ENCODE measurements at places on chromosomes 3 and 15.

DNA sequence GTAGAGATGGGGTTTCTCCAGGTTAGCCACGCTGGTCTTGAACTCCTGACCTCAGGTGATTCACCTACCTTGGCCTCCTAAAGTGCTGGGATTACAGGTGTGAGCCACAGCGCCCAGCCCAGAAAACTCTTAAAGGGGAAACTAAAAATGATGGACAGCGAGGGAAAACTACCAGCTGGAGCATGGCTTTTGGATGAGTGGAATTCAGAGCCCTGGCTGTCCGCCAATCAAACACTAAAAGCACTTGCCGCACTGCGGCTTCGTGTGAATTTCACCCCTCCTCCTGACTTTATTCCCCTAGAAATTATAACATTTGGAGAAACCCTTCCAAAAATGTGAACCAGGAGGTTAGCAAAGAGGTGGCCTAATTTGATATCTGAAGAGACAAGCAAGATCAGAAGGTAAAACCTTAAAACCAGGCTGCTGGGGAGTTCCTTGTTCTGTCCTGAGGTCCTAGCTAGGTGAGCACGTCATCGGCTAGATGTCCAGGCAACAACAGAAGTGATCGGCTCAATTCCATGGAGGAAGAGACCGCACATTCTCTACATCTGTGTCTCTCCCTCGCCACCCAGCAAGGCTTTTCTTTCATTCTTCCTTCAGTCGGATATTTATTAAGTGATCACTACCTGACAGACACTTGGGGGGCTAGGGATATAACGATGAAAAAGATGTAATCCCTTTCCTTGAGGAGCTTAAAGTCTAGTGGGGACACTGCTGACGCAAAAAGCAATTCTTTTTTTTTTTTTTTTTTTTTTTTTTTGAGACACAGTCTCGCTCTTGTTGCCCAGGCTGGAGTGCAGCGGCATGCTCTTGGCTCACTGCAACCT is 1.7 kb downstream of the TM4SF19 start:
- no peak for DNase-seq

GRCh38 chr15:48625126-48625525 is 20.4 kb downstream of the FBN1 start:
- DNase-seq, result no peak

DNA sequence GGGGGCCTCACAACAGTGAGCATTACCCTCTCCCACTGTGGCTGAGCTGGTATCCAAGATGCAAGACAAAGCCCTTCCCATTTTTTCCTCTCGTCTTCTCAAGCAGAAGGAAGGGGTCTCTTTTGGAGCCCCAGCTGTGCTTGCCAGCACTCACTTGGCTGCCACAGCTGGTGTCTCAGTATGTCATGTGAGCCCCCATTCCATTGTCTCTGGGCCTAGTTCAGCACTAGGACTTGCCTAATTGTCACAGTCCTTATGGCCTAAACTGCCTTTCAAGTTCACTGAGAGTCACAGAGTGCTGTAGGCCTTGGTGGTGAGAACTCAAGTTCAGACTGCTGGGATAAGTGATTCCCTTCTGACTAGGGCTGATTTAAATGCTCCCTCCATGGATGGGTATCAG is 89.8 kb downstream of the ARHGEF26 start:
- DNase-seq, result no peak

DNA sequence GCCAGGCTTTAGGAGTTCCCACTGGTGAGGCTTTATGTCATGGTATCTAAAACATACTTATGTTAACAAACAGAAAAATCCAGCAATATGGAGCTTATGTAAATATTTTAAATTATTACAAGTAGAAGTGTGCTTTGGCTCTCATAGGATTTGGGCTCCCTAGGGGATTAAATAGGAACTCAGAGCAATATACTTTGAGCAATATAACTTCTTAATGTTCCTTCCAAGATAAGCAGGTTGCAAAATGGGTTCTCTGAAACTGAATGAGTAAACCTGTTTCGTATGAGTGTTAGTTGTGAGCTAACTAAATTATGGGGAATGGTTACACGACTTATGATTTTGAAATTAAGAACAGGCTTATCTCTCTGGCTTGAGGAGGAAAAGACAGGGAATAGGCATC is 366.1 kb upstream of the ZNF385D start:
- peak; percentile 6 for DNase-seq

DNA sequence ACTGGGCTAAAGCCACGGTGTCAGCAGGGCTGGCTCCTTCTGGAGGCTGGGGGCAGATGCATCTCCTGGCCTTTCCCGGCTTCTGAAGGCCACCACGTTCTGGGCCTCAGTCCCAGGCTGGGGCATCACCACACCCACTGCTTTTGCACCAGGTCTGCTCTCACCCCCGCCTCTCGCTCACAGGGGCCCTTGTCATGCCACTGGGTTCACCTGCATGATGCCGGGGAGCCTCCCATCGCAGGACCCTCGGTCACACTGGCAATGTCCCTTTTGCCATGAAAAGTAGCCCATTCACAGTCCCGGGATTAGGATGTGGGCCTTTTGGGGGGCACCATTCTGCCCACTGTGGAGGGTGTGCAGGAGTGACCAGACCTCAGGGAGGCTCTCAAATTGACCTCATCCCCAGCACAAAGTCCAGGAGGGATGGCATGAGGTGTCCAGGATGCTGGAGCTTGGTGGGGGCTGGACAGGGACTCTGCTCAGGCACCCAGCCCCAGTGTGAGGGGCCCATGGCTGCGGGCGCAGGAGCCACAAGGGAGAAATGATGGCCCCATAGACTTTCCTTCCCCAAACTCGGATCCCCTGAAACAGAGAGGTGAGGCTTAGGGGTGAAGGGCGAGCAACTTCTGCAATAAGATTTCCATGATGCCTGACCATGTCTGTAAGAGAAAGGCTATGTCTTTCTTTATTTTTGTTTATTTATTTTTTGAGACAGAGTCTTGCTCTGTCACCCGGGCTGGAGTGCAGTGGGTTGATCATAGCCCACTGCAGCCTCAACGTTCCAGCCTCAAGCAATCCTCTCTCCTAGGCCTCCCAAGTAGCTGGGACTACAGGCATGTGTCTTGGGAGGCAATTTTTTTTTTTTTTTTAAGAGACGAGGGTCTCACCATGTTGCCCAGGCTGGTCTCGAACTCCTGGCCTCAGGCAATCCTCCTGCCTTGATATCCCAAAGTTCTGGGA is 189.1 kb downstream of the GOLGA6L6 start:
- DNase-seq, result no peak

DNA sequence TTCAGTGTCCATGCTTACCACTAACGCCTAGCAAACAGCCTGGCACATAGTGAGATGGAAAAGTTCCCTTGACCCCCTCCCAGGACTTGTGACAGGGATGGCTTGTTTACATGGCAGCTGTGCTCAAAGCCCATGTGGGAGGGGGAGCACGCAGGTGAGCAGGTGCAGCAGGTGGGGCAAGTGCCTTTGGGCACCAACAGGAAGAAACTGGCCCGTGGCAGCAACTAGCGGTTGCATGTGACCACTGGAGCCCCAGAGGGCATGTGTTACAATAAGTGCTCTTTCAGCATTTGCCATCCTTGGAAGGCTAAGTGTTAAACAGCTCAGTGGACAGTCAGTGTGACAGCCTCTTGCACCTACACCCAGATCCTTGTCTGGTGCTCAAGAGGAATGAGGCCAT is 734.6 kb downstream of the TUSC7 start:
- no peak for DNase-seq

DNA sequence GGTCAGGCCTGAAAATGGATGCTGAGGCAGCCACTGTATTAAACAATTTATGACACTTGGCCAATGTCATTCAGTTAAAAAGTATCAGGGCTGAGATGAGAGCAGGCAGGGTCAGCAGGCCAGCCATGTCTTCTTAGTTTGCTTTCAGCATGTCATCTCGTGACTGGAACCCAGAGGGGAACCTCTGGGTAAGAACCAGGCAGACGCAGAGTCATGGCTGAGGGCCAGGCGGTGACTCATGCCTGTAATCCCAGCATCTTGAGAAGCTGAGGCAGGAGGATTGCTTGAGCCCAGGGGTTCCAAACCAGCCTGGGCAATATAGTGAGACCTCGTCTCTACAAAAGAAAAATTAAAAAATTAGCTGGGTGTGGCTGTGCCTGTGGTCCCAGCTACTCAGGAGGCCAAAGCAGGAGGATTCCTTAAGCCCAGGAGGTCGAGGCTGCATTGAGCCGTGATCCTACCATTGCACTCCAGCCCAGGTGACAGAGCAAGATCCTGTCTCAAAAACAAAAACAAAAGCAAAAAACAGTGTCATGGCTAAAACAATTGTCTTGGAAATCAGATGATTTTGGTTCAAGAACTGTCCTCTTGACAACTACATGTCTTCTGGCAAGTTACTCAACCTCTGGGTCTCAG is 11.7 kb downstream of the BCL2L10 start:
- peak; percentile 96 for DNase-seq

GRCh38 chr3:58358092-58358491 is 25.4 kb downstream of the PXK start:
- DNase-seq, result no peak

GRCh38 chr3:50154476-50154839 is 666 bp upstream of the SEMA3F start:
- DNase-seq, result no peak

- DNase-seq, result no peak
Observed at GRCh38 chr3:105931500-105931899, 62.7 kb upstream of the CBLB start.

DNA sequence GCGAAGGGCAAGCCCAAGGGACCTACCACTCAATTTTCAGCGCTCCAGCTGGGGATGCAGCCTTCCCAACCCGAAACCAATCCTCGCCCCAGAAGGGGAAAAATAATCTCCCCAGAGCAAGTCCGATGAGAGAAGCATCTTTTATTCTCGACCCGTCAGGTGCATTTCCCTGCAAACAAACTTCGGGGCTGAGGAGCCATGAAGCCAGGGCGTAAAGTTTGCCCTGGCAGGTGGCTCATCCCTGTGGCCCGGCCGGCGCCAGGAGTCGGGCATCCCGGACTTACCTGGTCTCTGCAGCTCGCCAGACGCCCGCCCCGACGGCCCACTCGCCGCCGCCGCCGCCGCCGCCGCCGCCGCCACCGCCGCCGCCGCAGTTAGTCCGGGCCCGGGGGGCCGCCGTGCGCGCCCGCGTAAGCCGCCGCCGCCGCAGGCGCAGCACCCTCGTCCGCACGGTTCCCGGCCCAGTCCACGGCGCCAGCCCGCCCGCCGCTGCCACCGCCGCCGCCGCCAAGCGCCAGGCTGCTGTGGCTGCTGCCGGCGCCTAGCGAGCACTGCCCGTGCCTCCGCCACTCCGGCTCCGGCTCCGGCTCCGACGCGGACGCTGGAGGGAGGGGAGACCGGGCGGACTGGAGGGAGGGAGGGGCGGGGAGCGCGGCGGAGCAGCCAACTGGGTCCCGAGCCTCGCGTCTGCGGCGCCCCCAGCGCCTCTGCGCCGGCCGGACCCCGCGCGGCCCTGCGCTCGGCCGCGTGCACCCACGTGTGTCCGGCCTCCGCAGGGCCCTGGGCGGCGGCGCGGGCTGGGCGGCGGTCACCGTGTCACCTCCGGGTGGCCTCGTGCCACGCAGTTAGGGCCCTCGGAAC is at the start of gene CNTN3:
TSS of gene CNTN3 (minus strand) at position 553 of the 861 bp plus-strand sequence. CDS start 93,547 bp downstream, outside the sequence.
- DNase-seq, result no peak

GRCh38 chr3:2870724-2871333 is 239.3 kb downstream of the IL5RA start:
- no peak for DNase-seq

GRCh38 chr15:66679061-66679656 is 22.9 kb upstream of the SMAD6 start:
- no peak for DNase-seq

DNA sequence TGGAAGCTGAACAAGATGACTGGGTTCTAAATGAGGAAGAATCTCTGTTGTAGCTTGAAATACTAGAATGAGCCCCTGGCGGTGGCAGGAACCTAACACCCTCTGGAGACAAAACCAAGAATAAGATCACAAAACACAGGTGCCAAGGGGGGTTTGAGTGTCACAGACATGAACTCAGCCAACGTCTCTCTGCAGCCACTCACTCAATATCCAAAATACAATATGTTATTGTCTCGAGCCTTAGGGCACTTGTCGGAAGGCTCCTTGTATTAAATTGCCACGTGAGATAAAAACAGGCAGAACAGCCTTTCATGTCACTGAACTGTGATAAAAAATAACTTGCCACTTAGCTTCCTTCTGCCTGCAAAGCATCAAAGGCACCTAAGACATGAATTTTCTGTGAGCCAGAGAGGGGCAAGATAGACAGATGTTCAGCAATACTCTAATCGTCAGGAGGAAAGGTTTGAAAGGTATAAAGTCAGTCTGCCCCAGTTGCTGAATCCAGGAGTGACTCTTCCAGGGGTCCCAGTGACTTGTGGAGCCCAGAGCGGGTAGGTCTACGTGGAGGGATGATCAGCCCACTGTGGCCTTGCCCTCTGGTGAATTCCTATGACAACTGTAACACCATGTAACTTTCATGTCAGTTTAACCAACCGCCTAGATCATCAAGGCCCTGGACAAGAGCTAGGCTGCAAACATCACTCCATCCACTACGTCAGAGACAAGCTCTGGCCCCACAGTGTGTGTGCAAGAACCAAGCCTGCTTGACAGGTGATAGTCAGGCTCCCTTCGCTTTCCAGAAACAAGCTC is 165.2 kb downstream of the OSBPL10 start:
- DNase-seq, result no peak

DNA sequence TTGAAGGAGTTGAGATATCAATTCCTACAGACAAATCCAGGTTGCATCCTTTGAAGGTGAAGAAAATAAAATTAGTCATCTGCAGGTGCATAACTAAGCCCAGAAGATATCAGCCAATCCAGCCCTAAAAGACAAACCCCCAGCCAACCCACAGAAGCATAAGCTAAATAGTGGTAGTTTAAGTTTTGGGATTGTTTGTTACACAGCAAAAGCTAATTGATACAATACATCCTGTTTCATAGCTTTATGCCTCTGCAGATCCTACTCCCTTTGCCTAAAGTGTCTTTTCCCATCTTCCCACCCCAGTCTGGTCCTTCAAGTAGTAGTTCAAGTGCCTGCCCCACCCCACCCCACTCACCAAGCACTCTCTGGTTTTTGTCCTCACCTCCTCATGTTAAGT is 48.6 kb upstream of the CAPN7 start:
- DNase-seq, result no peak

GRCh38 chr3:179269152-179269707 is 18.3 kb upstream of the KCNMB3 start:
- no peak for DNase-seq

DNA sequence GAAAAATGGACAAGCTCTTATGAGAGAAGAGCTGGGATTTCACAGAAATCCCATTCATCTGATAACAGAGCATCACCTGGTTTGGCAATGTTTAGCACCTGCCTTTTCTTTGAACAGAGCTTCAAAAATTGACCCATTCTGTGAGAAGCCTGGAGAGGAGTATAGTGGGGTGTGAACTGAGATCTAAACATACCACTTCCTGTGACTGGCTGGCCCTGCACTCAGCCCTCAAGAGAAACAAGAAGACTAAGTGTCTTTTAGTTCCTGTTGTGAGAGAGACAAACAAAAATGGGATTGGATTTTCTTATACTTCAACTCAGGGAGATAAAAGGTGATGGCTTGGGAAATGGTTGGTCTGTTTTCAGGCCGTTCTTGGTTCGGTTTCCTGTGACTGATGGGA is 1060.2 kb downstream of the ROBO1 start:
- no peak for DNase-seq

- DNase-seq, result no peak
Observed at GRCh38 chr3:113125951-113126350, 85.4 kb upstream of the BOC start.

- DNase-seq, result no peak
Observed at GRCh38 chr15:52082197-52083036, 30.2 kb downstream of the BCL2L10 start.

- no peak for DNase-seq
Observed at GRCh38 chr3:186810336-186810996, 4.2 kb upstream of the RFC4 start.

GRCh38 chr3:134761213-134761612 is 33.8 kb upstream of the EPHB1 start:
- no peak for DNase-seq
